Tibial nerve (tissue), 4 donors: ENCODE measurements at places on chromosomes 12 and 14.

- no peak for DNase-seq
These were observed 287.7 kb downstream of the BTG1 start for GRCh38 chr12:91857813-91858542.

DNA sequence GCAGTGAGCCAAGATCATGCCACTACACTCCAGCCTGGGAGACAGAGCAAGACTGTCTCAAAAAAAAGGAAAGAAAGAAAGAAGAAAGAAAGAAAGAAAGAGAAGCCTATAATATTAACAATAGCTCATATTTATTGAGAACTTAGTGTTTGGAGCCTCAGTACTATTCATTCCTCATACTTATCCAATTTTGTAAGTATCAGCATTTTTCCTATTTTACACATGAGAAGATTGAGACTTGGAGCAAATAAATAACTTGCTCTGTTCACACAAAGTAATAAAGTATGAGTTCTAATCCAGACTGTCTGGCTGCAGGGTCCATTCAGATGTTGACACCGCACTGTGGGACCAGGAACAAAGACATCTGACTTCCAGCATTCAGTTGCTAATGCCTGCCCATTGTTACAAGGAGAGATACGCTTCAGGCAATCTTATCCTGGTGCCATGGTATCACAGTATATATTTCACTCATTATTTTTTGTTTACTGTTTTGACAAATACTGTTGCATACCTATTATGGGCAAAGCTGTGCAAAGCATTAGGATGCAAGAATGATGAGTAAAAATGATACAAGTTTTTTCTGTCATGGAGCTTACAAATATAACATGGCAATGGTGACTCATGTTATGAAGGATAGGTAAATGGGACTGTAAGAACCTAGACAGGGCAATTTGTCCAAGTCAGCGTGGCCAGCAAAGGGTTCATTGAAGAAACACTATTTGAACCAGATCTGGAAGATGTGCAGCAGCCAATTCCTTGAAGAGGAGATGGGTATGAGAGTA, 21.4 kb upstream of the TMTC2 start:
- no peak for DNase-seq

DNA sequence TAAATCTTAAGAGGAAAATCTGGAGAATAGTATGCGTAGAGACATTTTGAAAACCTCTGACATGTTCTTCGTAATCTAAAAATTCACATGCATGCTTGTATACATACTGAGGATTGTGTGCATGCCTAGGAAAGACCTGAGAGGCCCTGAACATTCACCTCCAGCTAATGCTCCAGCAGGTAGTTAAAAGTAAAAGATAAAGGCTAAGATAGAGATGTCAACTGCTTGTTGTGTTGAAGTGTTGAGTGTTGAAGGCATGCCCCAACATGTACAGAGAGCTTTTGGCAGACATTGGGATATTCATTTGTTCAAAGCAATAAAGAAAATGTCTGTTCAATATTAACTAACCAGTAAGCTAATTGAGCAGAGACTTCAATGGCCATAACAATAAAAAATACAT, 118.6 kb upstream of the SYT1 start:
- no peak for DNase-seq

DNA sequence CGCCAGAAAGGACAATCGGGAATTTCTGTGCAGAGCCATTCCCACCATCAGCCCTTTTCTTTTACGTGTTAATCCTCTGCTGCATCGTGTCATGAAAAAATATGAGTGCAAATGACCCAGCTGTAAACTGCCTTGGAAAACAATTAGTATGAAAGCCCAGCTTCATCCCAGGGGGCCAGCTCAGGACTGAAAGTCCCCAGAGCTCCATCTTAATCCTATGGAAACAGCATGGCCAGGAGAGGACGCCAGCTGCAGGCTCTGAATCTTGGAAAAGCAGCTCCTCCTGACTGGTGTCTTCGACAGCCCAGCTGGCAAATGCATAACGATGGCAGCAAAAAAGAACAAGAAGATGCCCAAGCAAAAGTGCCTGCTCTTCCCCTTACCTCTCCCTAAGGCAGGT, 191.5 kb downstream of the NTF3 start:
- DNase-seq = no peak

DNA sequence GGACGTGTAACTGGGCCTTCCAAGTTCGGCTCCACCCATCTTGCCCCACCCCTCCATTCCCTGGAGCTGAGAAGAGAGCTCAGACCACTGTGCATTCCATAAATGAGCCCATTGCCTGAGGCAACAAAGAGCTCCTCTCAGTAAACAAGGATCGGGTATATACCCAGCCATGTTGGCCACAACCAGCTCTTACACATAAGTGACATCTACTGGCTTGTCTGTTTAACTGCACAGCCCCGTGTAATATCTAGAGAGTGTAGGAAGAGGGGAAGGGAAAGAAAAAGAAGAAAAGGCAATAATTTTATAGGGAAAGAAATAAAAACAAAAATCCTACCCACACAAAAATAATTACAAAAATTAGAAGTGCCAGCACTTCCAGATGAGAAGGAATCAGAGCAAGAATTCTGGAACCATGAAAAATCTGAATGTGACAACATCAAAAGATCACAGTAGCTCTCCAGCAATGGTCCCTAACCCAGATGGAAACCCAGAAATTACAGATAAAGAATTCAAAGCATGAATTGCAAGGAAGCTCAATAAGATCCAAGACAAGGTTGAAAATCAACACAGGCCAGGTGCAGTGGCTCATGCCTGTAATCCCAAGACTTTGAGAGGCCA, 308.1 kb downstream of the RPAP3 start:
- no peak for DNase-seq

GRCh38 chr14:73402579-73402978, 55.8 kb downstream of the NUMB start:
- no peak for DNase-seq

- no peak for DNase-seq
These were observed 14.8 kb downstream of the CDKL1 start for GRCh38 chr14:50381823-50382287.

GRCh38 chr12:25315388-25315787, 64.7 kb upstream of the KRAS start:
- no peak for DNase-seq

DNA sequence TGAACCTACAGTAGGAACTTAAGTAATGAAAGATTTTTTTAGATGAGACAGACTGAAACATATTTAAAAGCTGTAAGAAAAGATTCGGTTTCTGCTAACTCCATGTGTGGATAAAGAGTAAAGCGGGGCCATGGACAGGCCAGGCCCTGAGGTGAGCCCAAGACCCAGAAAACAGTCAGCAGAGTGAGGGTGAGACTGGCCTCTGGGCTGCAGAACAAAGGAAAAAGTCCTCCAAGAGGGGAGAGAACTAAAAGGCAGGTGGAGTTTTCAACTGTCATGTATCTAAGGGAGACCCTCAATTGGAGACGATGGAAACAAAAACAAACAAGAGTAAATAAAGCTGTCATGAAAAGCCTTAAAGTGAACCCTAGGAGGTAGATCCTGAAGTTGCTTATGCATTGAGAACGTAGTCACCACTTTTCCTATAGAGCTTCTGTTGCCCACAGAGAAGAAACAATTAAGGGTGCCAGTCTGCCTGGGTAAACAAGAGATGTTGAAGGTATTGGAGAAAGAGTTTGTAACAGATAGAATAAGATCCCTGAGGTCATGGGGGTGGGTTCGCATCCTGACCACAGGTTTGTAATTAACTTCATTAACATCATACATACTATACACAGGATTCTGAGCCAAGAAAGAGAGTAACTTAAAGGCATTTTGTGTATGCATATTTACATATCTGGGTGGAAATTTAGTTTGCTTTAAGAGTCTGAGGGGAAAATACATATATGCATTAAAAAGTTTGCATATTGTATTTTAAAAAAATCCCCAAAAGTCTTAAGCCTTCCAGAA, 268.7 kb upstream of the PDE3A start:
- no peak for DNase-seq

DNA sequence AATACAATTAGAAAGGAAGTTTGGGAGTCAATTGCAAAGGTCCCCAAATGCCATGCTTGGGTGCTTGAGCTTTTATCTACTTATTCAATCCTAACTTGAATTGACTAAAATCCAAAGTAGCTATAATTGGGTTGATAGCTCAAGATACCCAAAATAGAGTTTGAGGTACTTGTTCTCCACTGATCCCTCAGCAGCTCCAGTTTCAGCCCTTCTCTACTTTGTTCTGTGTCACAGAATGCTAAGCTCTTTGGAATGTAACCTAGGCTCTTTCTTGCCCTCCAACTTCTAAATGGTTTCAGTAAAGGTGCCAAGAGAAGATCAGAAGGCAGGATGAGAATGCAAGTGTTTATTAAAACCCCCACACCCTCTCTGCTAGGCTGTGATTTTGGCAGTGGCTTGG, 251.4 kb upstream of the CLEC14A start:
- no peak for DNase-seq

DNA sequence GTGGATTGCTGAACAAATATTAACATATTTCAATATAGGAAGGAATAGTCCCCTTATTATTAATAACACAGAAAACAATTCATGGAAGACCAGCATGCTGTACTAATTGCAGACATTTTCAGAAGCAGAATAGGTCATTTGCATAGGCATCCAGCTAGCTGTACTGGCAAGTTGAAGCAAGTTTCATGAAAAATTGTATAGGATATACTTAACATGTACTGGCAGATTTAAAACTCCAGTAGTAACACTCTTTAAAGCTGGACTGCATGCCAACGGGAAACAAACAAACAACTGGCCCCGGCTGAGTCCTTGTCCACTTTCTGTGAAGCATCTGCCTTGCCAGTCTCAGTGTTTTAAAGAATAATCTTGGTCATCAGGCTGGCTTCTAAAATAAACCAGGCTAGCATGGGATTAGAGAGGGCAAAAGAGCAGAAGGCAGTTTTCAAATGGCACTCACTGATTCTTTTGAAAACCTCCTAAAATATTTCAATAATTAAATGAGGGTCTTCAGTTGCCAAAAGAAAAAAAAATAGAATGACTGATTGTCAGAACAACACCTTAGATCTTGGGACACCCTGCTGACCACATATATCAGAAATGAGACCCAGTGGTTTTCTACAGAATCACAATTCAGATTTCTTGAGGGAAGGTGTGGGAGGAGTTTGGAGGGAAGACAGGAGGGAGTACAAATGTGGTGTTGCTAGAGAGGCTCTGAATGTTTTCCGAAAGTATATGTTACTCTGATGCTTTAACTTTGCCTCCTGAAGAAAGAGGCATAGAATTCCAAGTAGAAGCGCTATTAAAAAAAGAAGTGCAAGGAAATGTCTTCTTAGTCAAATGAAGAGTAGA, 122.5 kb upstream of the KRAS start:
- DNase-seq = no peak
